Cortex of kidney (tissue), 1 donor: ENCODE measurements at places on chromosomes 11 and 22.

DNA sequence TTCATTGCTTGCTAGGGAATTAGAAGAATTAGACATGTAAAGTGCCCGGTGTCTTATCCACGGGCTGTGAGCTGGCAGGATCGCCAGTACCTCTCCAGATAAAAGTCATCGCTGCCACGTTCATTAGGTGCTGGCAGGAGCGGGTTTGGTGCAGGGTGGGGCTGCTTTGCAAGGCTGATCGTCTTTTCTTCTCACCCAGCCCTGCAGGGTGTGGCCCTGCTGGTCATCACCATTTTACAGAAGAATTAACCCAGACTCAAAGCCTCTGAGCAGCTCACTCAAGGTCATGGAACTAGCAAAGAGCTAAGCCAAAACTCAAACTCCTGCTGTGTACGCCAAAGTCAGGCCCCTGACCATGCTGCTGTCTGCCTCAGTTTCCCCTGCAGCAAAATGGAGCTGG is 6.1 kb upstream of the FGF4 start:
- DNase-seq: no peak

DNA sequence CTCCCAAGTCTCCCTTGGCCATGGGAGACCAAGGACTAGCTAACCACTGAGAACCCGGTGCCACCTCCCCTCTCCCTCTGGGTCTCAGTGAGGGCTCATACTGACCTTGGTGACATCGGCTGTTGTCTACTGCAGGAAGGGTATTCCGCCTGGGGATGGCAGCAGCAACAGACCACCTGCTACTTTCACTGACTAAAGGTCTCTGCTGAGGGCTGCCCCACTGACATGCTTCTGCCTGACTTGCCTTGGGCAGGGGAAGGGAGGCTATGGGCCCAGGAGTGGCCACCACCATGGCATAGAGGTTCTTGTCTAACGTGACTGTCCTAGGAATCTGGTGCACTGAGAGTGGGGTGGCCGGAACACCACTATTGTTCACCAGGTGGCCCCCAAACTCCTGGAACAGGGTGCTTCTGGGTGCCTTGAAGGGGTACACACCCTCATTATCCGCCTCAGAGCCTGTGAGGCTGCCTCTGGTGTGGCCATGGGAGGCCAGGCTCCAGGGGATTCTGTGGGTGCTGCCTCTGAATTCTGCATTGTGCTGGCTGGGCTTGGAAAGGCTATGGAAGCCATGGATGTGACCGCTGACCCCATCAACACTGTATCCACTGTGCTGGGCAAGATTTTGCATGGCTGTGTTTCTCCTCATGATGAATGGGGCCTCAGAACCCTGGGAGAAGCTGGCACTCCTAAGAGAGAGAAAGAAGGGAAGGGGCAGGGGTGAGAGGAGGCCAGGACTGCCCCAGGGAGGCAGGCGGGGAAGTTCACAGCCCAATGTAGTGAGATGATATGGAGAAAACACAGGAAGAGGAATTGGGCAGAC is 38.3 kb downstream of the GAB4 start:
- no peak for DNase-seq

GRCh38 chr22:23784215-23784732 is 2.5 kb upstream of the SMARCB1 start:
- no peak for DNase-seq

DNA sequence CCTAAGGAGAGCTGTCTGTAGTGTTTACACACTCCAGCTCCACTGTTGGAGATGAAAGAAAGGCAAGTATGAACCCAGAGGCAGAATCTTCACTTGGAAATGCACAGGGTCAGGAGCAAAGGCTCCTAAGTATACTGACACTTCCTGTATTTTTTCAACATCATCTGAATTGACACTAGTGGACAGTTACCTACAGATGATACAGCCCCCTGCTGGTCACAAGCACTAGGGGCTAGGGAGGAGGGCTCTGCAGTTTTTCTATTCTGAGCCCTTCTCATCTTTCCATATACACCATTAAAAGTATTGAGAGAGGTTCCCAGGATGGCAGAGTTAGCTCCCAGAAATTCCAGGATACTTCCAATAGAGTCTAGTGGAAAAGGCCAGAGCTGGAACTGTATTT is 290.3 kb upstream of the API5 start:
- no peak for DNase-seq

- DNase-seq: no peak
These were observed 188.0 kb downstream of the MAML2 start for GRCh38 chr11:96154802-96155520.

GRCh38 chr11:62132689-62133293 is 9.0 kb downstream of the INCENP start:
- no peak for DNase-seq

DNA sequence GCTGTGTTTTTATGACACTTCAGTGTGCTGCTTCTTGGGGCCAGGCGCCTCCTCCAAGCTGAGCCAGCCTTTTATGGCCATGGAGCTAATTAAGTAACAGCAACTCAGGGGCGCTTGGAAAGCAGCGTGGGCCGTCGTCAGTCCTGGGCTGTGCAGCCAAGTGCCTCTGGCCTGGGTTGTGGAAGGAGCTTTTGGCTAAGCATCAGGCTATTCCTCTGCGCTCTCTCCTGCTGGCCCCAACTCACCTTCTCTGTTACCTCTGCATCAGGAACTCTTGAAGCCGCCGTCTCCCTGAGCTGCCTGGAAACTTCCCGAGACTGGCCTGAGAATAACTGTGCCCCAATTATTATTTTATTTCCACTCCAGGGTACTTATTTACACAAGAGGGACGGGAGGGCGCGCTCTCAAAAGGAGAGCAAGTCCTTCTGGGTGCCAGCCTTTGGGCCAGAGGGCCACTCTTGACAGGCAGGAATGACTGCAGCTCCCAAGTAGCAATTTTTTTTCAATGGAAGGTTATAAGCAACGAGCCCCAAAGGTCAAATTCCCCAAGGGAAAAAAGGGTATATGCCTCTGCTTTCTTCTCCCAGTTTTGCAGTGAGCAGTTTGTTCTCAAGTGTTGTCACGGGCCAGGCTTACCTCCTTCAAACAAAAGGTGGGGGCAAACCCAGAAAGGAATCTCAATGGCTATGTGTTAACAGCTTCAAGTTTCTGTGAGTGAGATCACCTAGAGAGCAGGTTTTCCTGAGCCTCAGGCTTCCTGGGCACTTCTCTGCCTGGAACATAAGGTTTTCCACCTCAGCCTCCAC is 38.5 kb upstream of the NAV2 start:
- DNase-seq: no peak

DNA sequence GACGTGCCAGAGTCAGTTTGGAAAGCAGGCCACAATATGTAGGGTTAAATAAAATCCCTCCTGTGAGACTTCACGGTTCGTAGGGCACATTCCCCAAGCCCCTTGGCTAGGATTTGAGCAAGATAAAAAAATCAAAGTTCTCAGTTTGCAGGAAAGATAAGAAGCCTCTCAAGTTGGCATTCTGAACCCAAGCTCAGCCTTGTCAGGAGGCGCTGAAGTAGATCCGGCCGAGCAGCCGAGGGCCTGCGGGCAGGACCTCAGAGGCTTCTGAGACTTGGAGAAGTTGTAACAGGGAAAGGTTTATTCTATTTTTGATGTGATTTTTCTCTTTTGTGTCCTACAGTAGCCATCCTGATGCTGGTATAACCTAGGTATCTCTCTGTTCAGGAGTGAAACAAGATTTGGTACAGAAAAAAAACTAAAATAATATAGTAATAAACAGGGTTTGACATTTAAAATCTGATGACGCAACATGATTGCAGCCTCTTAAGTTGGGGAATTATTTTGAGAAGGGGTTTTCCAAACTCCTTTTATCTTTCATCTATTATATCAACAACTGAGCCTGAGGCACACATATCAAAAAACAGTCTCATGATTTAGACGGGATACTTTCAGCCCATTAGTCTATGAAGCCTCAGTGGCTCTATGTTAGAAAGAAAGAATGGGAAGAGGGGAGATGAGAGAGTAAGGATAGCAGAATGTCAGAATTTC is 10.1 kb downstream of the PATE2 start:
- DNase-seq: no peak
